Stimulated activated CD4-positive, alpha-beta T cell treated with anti-CD3 and anti-CD28 coated beads, Interleukin-15, amount 100 ng/mL, for 1 hour (primary cell): ENCODE measurements at places on chromosomes 3 and 15.
A peak's percentile ranks its signal among the peaks of the same experiment; 100 is the strongest.

GRCh38 chr3:14555835-14556234 is 15.7 kb upstream of the GRIP2 start:
- no peak for DNase-seq

- no peak for DNase-seq
Measured at GRCh38 chr15:64246364-64247189, 83.8 kb upstream of the PPIB start.

GRCh38 chr15:78210349-78210717 is 24.0 kb downstream of the ACSBG1 start:
- no peak for DNase-seq

DNA sequence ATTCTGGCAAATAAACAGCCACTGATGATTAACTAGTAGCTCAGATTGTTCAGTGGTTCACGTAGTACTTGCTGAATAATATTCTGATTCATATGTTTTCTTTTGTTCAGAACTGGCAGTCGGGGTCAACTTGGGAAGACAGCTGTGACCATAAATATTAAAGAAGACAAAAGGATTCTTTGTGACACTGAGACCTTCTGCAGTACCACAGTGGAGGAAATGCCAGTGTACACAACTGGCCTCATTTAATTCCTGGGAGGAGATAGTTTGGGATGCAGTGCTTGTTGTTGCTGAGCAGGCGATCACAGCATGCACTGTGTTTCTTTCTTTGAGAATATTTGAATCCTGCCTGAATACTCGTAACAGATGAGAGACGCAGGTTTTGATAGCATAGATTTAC is 26.7 kb upstream of the MCF2L2 start:
- DNase-seq = no peak

- no peak for DNase-seq
Measured at GRCh38 chr3:4656059-4656458, 162.9 kb downstream of the ITPR1 start.

DNA sequence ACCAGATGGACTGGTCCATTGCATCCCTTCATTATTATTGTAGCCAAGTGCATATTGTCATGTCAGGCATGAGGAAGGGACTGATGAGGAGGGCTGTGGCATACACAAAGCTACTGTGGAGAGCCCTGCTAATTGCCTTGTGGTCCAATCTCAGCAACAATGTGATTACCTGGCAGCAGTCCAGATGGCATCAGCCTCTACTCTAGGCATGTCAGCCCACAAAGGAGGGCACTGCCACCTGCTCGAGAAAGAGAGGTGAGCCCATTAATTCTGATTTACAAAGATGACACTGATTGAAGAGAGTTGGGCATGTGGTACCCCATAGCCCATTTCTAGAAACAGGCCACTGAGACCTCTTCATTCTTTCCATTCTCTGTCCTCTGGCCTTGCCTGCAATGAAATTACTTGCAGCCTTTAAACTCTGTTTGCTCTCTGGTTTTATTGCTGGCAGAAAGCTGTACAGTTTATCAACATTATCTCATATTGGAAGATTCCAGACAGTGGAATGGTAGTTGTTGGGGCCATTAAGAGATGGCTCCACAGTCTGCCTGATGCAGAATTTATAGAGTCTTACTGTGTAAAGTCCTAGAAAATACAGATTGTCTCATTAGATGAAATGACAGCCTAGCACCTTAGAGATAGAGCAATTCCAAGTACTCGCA is 307.7 kb downstream of the ARPP21 start:
- no peak for DNase-seq

GRCh38 chr15:74027688-74028087 is 33.2 kb downstream of the PML start:
- DNase-seq = no peak

DNA sequence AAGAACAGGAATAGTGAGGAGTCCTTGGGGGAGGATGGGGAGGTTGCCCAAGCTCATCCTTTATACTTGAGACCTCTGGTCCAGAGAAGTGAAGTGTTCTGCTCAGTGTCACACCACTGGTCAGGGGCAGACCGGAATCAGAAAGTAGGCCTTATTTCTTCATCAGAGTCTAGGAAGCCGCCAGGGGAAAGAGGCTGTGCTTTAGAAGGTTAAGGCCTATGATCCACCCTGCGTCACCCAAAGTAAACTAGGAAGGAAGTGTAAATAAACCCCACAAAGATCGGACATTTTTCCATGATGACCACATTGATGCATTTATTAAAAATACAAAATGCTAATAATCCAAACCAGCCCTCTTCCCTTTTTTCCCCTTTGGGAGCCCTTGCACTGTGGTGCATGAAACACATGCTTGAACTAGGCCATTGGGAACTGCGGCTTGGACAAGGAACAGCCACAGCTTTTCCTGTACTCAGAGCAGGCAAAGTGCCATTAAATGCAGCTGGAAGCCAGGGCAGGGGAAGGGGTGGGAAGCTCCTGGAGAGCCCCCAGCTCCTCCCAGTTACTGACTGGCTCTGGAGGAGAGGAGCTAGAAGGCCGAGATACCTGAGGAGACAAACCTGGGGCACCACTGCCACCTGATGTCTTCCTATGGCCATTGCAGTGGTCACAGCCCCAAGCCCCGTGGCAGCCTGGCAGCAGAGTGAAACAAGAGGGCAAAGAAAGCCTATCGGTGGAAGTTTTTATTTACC is 37.0 kb downstream of the CDC25A start:
- peak; percentile 27 for DNase-seq

- DNase-seq = no peak
Measured at GRCh38 chr3:146464783-146465182, 4.6 kb downstream of the PLSCR2 start.

DNA sequence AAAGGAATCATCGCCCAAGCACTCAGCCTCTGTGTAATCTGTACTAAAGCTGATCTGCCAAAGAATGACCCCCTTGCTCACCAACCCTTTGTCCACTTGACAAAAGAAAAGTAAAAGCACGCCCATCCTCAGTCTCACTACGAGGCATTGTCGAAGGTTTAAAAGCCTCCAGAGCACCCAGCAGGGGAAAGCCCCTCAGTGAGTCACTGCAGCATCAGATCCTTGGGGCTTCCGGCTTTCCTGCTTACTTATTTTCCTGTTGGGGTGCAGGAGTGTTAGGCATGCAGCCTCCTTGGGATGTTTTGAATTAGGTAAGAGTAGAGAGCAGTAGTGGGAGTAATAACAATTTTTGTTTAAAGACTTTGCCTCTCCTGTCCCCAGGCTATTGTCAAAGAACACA is 216.1 kb downstream of the MTHFS start:
- DNase-seq = no peak

DNA sequence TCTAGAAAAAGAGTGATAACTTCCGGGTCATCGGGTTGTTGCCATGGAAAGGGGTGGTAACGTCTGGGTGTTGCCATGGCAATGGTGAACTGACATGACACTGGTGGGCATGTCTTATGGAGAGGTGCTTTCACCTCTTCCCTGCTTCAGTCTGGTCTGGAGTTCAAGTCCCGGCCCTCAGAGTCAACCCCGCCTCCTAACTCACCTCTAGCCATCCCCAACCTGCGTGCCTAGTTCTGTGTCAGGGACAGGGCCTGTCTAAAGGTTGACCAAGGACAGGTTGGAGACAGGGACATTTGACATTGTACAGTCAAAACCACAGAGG is 96.0 kb downstream of the LSM3 start:
- no peak for DNase-seq

GRCh38 chr15:93451822-93452221 is 362.8 kb upstream of the RGMA start:
- no peak for DNase-seq

- no peak for DNase-seq
Measured at GRCh38 chr15:86044981-86045380, 34.7 kb upstream of the AGBL1 start.

DNA sequence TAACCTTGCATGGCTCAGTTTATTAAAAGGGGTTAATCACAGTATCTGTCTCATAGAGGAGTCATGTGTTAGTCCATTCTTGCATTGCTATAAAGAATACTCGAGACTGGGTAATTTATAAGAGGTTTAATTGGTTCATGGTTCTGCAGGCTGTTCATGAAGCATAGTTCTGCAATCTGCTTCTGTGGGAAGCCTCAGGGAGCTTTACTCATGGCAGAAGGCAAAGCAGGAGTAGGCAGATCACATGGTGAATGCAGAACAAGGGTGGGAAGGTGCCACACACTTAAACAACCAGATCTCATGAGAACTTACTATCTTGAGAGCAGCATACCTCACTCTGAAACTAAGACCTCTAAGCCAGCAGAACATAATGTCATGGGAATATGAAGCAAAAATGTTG is 42.2 kb upstream of the PTX3 start:
- DNase-seq = no peak

DNA sequence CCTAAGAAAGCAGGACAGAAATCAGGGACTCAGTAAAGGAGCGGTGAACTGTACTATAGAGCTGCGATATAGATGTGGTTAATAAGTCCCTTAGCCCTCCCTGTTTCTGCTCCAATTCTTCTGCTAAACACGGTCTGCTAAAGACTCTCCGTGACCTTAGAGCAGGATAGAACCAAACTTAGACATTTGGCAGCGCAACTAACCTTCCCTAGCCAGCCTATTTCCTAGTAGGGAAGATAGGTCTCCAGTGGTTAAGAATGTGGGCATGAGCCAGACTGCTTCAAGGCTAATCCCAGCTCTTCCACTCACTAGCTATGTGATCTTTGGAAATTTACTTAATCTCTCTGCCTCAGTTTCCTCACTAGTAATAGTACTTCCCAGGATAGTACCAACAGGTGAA is 193.6 kb upstream of the IL12A start:
- DNase-seq = no peak

GRCh38 chr3:150472421-150472820 is 64.3 kb downstream of the TSC22D2 start:
- no peak for DNase-seq

- no peak for DNase-seq
Measured at GRCh38 chr15:87527416-87527815, 729.1 kb downstream of the NTRK3 start.

- no peak for DNase-seq
Measured at GRCh38 chr3:74054566-74054965, 429.8 kb upstream of the PDZRN3 start.

GRCh38 chr3:51955175-51955892 is at the start of gene GPR62:
Gene GPR62 (plus strand): TSS chr3:51955381. CDS start chr3:51955653, 272 bp downstream.
- DNase-seq = no peak

GRCh38 chr3:186432944-186433732 is 71.1 kb upstream of the DGKG start:
- no peak for DNase-seq

GRCh38 chr3:162612991-162613390 is 1116.4 kb downstream of the OTOL1 start:
- DNase-seq = no peak

GRCh38 chr3:41986561-41986960 is 24.7 kb upstream of the ULK4 start:
- DNase-seq = no peak

DNA sequence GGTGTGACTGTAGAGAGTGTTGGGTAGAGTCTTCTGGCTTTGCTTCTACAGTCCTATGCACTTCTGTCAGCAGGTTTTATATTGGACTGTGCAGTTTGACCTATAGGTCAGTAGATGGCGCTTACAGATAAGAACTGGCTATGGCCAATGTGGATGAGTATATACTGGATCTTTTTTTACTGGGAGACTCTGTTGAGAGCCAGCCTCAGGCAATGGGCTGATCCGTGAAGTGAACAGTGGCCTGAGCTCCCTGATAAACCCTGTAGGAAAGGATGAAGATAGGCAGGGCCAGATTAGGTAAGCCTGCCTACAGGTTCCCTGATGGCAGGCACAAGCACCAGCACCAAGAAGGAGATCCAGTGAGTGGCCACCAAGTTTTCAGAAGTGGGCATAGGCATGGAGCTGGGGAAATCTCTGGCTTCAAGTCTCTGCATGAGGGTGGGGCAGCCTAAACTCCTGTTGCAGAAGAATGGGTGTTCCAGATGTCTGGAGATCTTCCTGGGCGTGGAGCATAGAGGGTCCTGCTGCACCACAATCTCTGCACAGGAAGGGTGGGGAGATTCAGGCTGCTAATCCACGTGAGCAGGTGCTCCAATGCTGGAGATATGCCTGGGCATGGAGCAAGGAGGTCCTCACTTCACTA is 326.0 kb upstream of the SGO1 start:
- no peak for DNase-seq

- no peak for DNase-seq
Measured at GRCh38 chr3:169545606-169546005, 117.9 kb downstream of the MECOM start.

DNA sequence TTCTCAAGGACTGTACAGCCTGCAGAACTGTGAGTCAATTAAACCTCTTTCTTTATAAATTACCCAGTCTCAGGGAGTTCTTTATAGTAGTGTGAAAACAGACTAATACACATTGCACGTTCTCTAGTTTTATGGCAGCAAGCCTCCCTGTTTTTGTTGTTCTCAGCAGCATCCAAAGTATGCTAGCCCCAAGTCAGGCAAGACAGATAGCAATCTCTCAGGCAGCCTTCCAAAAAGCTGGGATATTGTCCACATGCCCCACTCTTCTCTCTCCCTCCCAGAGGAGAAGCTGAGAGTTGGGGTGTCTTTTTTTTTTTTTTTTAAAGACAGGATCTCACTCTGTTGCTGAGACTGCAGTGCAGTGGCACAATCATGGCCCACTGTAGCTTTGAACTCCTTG is 130.6 kb downstream of the ISL2 start:
- DNase-seq = no peak

DNA sequence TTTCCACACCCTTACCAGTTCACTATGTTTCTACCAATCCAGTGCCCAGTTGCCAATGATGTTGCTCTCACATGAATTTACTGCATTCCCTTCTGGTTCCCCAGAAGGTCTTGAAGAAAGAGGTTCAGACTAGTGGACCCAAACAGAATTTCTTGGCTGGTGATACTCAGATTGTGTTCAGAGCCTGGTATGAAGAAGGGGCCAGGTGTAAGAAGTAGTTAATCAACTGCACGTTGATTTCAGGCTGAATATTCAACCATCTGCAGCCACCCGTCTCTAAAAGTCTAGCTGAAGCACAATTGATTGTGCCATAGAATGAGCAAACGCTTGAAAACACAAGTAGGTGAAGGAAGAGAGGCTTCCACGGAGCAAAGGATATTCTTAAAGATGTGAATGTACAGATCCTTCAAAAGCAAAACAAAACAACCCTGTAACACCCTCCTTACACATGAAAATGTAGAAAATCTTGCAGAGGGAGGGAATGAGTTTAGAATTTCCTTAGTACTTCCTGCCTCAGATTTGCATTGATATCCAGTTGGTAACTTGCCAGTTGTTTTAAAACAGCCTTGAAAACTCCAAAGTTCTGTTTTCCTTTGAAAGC is 4.7 kb downstream of the RBMS3 start:
- no peak for DNase-seq

GRCh38 chr15:29312387-29312786 is 42.8 kb upstream of the NSMCE3 start:
- DNase-seq = no peak

DNA sequence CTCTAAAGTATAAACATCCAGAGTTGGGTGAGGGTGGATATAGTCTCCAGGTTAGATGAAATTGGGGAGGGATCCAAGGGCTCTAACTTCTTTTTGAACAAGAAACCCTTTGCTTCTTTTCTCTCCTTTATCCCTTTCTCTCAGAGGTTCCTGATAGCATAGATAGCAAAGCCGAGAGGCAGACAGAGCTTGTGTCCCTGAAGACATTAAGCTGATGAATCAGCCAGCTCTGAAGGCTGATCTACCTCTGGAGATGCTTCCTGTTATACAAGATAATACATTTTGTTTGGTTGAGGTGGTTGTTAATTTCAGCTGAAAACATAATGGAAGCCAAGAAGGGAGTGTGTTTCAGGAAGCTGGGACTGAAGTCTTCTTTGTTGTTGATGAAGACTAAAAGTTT is 193.2 kb downstream of the PDCD6IP start:
- no peak for DNase-seq

GRCh38 chr15:70558406-70559264 is 204.7 kb downstream of the UACA start:
- DNase-seq = no peak

GRCh38 chr15:77966540-77967234 is 110.8 kb downstream of the TBC1D2B start:
- peak; percentile 29 for DNase-seq

GRCh38 chr3:129543999-129544398 is 1.0 kb downstream of the H1-8 start:
- no peak for DNase-seq
